ENCODE measurements at places on chromosomes 7 and 10.

DNA sequence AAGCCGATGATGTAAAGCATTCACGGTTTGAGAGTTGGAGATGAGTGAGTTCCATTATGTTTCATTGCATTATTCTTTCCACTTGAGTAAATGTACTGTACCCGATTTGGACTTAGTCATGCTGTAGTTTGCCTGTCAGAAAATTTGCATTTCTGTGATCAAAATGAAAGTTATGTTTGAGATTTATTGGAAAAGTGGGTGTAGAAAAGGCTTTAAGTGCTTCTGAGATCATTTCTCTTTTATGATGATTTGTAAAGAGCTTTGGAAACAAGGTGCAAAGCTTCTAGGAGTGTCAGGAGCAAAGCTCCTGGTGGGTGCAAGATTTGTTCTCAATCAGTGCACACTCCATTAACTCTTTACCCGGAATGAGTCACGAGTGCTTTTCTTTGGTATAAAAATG lies 204.1 kb upstream of the POM121L12 start:
- no peaks in the 10 kb centered on the region for H3K27me3 ChIP-seq
- no peak for DNase-seq
- no peak overlapping the region for H3K4me3 ChIP-seq
- H3K27ac ChIP-seq = no peak overlapping the region

DNA sequence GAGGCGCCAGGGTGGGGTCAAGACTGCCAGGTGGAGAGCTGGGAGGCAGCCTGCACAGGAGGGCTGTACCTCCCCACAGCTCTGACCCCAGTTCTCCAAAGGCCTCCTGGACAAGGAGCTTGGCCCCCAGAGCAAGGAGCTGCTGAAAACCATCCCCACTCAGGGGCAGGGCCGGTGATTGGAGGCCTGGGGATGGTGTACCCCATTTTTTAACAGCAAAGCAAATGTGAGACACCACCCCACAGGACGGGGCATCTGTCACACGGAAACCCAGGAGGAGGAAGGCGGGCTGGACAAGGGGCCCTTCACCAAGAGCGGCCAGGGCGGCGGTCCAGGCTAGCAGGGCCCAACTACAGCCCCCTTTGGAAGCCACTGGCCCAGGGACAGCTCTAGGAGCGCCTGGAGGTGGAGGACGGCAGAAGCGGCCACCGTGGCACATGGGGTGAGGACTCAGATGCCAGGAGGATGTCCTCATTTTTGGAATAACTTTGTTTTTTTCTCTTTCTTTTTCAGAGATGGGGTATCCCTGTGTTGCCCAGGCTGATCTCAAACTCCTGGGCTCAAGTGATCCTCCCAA lies 56.4 kb upstream of the TNRC18 start:
- H3K4me1 ChIP-seq = peaks cover 4% of the 10 kb centered on the region
- no peak overlapping the region for H3K4me3 ChIP-seq
- no peaks in the 10 kb centered on the region for H3K36me3 ChIP-seq
- no peak for DNase-seq

DNA sequence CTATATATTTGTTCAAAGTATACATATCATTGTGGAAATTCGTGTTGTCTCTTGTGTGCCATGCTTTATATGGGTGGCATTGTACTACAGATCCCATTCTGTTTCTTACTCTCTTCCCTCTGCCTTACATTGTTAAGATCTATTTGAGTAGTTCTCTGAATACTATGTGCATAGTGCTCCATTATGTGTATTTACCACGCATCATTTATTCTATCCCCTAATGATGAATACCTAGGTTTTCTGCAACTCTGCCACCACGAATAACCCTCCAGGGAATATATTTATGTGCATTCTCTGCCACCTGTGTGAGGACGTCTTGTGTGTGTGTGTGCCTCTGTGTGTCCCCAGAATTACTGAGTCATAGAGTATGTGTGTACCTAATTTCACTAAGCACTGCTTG lies 431.2 kb upstream of the C7orf33 start:
- no peak overlapping the region for H3K4me3 ChIP-seq
- no peaks in the 10 kb centered on the region for H3K36me3 ChIP-seq
- no peaks in the 10 kb centered on the region for H3K4me1 ChIP-seq

DNA sequence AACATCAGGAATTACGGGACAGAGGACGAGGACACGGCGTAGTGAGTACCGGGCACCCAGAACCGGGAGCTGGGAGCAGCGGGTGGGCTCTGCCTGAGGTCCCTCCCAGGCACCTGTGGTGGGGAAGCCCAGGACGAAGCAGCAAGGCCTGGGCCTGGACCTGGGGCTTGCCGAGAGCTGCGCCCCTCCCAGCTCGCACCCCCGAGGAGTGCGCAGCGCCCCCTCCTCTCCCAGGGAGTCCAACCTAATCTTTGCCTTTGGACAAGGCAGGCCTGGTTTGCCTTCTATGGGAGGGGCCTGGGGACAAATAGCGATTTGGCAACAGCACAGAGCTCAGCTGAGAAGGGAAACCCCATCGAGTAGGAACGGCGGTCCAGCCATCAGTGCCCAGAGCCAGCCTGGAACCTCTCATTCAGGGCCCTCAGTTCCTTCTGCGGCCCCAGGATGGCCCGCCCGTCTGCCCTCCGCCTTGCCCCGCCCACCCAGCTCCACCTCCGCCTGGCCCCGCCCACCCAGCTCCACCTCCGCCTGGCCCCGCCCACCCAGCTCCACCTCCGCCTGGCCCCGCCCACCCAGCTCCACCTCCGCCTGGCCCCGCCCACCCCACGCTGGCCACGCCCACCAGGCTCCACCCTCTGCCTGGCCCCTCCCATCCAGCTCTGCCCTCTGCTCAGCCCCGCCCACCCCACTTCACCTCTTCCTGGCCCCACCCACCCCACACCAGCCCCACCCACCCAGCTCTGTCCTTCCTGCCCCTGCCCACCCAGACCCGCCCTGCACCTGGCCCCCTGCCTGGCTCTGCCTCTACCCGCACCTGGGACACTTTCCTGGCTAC lies 32.5 kb upstream of the KNDC1 start:
- no peaks in the 10 kb centered on the region for H3K36me3 ChIP-seq
- H3K27ac ChIP-seq = no peak overlapping the region
- peaks cover 34% of the 10 kb centered on the region for H3K27me3 ChIP-seq
- DNase-seq = no peak
- no peaks in the 10 kb centered on the region for H3K4me1 ChIP-seq
- no peak overlapping the region for H3K4me3 ChIP-seq
